CD4-positive, alpha-beta T cell treated with Interleukin-17A for 4 hours (primary cell): ENCODE measurements at places on chromosomes 7 and 10.

DNA sequence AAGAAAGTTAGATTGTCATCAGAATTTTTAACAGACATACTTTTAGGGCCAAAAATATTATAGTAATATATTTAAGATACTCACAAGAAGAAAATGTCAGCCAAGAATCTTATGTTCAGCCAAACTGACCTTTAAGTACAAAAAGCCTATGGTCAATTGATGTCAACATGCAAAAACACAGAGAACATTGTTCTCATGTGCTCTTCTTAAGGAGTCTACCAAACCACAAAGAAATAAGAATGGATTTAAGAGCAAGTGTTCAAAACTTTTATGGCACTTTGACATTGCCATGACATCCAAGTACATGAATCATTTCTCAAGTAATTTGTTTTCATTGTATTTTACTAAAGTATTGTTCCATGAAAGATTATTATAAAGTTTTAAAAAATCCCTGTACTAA lies 180.4 kb downstream of the TMEM26 start:
- no peak for DNase-seq

DNA sequence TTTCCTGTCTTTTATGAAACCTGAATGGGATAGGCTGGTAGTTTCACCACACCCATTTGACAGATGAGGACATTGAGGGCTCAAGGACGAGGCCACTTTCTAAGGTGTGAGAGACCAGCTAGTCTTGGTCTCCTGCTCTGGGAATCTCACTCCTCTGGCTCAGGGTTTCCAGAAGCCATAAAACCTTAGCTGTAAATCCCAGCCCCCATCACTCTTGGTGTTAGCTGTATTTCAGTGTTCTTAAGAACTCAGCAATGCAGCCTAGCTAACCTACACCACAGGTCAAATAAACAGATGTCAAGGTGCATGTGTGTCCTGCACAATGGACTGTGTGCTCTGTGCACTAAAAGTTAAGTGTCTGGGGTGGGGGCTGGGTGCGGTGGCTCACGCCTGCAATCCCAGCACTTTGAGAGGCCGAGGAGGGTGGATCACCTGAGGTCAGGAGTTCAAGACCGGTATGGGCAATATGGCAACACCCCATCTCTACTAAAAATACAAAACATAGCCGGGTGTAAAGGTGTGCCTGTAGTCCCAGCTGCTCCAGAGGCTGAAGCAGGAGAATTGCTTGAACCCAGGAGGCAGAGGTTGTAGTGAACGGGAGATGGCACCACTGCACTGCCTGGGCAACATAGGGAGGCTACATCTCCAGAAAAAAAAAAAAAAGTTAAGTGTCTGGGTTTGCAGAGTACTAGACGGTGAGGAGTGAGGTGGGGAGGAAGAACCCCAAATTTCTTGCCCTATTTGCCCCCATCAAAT lies 567 bp upstream of the EPO start:
- no peak for DNase-seq

GRCh38 chr7:22429386-22429785 lies 70.6 kb downstream of the STEAP1B start:
- DNase-seq = no peak

DNA sequence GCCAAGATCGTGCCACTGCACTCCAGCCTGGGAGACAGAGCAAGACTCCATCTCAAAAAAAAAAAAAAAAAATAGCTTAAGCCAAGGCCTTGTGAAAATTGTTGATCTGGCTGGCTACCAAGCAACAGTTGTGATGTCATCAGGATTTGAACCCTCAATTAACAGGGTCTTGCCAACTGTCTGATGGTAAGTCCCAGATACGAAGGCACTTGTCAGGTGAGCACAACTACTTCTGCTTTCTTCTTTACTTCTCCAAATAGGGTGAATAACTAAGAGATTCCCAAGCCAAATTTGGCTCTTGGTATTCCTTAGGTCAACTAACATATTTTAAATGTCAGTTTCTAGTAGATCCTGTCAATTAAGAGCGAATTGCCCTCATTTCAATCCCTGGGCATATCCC lies 47.4 kb downstream of the ANKRD61 start:
- no peak for DNase-seq

GRCh38 chr10:5595591-5595990 lies 70.8 kb downstream of the ASB13 start:
- DNase-seq = no peak

DNA sequence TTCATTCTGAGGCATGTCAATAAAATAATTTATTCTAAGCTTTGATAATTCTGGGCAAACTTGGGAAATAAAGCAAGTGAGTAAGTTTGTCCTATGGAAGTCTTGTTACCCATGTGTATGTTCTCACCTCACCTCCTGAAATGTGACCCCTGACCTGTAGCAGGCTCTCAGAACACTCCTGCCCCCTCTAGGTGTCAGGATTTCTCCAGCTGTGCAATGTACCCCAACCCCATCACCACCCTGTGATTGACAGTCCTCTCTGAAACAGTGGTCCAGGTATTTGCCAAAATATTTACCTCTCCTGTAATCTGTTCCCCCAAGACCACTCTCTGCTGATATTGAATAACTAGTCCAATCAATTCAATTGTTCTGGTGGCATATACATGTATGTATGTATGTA lies 122.6 kb upstream of the PTER start:
- no peak for DNase-seq

DNA sequence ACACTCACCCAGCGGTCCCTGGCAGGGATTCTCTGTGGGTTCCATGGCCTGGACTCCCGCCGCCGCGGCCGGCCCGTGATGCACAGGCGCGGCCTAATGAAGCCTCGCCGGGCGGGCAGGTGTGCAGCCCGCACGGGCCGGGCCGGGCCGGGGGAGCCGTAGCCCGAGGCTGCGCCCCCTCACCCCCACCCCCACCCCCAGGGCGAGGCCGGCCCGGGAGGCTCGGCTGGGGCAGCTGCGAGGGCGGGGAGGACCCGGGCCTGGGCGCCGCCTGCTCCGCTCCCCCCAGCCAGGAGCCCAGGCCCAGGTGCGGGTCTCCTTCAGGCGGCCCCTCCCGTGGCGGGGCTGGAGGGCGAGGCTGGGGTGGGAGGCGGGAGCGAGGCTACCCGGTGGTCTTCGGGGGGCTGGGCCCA lies at the start of gene NOBOX:
TSS of gene NOBOX (minus strand) at position 45 of the 413 bp plus-strand sequence.
- no peak for DNase-seq

- no peak for DNase-seq
Observed at GRCh38 chr7:69411018-69411417, 187.3 kb upstream of the AUTS2 start.
